ENCODE measurements at places on chromosomes 7 and 10.

DNA sequence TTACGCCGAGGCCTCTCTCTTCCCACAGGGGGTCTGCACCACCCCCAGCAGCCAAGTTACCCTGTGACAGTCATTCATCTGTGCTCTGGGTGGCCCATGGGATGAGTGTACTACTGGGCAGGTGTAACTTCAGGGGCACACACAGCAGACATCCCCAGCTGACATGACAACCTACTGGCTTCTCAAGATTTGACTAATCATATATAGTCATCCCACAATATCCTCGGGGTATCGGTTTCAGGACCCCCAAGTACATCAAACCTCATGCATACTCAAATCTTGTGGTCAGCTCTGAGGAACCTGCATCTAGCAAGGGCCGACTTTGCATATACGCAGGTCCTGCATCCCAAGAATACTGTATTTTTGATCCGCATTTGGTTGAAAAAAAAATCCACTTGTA is 336.9 kb upstream of the C7orf33 start:
- no peak for DNase-seq

DNA sequence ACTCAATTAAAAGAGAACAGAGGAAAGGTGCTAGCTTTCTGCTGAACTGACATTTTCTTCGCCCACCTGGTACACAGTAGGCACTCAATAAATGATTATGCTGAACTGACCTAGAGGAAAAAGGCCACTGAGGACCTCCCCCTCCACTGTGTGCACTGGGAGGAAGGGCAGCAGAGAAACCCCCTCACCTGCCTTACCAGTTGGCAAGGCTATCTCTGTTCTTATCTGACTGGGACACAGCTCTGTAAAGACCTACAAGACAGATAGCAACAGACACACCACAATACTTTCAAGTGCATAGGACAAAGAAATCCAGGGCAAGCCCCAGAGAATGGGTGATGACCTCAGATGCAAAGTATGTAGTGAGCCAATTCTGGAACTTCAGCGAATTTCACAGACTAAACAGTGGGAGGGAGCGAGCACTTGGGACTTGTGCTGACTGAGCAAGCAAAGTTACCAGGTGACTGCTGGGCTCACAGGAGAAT is 30.4 kb downstream of the PDLIM1 start:
- no peak for DNase-seq

DNA sequence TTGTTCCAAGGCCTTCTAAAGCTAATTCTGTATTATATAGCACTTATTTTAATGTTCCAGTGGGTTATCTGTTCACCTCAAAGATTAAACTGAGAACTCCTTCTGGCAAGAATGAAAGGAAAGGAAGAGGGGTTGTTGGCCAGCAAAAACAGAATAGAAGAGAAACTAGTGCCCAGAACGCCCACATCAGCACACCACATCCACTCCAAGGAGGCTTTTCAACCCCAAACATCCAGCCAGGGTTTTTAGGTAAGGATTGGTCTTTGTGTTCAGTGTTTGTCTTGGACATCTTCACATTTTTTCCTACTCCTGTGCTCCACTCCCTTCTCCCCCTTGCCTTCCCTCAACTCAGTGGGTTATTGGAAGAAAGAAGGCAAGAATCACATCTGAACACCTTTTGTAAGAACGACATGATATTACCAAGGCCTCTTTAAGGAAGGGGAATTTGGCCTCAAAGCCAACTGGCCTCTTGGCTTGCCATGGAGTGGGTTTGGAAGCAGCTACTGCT is 55.8 kb downstream of the BICC1 start:
- no peak for DNase-seq

GRCh38 chr7:82494420-82494819 is 50.8 kb upstream of the CACNA2D1 start:
- no peak for DNase-seq

DNA sequence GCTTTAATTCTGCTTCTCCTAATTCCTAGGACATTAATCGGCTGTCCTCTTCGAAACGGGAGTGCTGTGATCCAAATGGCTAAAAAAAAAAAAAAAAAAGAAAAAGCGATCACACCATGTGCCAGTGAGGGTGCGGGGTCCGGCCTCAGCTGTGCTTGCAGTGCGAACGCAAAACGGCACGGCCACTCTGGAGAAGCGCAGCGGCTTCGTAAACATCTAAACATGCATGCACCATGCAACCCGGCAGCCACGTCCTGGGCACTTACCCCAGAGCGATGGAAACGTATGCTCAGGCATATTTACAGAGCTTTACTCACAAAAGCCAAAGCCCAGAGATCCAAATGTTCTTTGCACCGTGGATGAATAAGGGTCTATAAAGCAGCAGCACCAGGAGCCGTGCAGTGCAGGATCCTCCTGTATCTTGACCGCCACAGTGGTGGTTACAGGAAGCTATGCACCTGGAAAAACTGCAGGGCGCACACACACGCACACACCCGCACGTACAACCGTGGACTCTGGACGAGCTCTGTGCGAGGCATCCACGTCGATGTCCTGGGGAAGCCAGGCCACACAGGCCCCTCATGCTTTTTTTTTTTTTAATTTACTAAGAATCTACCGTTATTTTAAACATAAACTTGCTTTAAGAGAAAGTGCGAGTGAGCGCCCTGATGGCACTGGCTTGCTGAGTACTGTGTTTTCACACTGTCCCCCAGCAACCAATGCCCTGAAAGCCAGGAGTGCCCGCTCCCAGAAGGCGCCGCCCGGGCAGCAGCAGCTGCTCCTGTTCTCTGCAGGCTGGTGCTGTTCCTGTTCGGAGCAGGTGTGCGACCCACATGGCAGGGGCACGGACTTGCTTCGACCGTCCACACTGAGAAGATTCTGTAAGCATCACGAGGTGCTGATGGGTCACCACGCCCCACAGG is 25.0 kb downstream of the GPER1 start:
- DNase-seq = no peak

GRCh38 chr7:46349490-46349889 is 428.4 kb upstream of the IGFBP3 start:
- DNase-seq = no peak

DNA sequence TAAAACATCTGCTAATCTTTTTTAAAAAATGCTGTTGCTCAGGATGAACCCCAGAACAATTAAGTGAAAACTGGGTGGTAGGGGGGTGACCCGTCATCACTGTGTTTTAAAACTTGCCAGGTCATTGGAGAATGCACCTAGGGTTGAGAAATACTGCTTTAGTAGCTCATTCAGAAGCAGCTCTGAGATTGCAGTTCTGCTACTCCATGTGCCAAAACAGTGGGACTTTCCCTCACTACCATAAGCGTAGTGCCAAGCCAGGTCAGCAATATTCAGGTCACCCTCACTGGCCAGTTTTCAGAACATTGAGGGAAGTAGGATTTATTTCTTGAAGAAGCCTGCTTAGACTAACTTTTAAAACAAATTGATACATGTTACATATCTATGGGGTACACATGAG is 5.2 kb downstream of the STEAP2 start:
- DNase-seq = no peak

GRCh38 chr10:47078393-47079203 is 167.4 kb downstream of the PTPN20 start:
- DNase-seq = no peak

- DNase-seq = no peak
These were observed 300.0 kb upstream of the SP8 start for GRCh38 chr7:21086688-21087087.

GRCh38 chr10:59363446-59363958 is 1.2 kb upstream of the FAM13C start:
- no peak for DNase-seq

- no peak for DNase-seq
These were observed 56.7 kb downstream of the COL17A1 start for GRCh38 chr10:104028823-104029520.

- no peak for DNase-seq
These were observed 358.7 kb upstream of the MGMT start for GRCh38 chr10:129108378-129108777.

- DNase-seq = peak; percentile 88
These were observed at the start of gene FOXK1 for GRCh38 chr7:4681886-4682620. Gene FOXK1, plus strand, starts transcription at chr7:4682295. Its CDS starts 14 bp downstream, at chr7:4682309.

GRCh38 chr7:6167004-6167551 is 105.3 kb downstream of the CYTH3 start:
- no peak for DNase-seq

GRCh38 chr7:157210682-157211081 is 72.0 kb downstream of the UBE3C start:
- no peak for DNase-seq

DNA sequence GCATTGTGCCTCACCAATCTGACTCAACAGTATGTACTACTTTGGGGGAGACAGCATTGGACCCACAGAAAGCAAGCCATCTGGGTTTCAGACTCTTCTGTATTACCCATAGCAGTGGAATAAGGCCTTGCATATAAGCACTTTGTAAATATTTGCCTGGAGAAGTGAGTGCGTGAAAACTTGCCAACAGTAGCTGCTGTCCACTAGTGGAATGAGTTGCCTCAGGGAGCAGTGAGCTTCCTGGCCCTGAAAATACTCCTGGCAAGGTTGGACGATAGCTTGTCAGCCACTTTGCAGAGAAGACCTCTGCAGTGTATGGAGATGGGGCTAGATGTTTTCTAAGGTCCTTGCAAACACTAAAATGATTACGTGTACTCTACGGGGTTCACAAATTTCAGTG is 21.6 kb downstream of the GARS1 start:
- no peak for DNase-seq

DNA sequence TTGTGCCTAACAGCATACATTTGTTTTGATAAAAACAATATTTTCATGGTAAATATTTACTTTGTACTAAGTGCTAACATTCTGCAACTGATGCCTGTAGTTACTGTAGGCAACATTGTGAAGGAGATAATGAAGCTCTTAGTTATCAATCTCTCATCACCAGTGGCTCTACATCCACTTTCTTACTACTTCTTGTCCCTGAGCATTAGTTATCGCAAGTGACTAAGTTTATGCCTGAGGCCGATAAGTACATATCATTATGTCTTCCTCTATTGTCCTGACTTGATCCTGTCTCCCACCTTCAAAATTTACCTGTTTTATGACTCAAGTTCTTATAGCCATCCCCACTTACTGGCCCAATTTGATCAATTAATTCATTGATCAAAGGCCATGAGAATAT is 63.6 kb downstream of the MACC1 start:
- DNase-seq = no peak

GRCh38 chr7:128954830-128955802 is 17.4 kb downstream of the IRF5 start:
- DNase-seq = no peak

- no peak for DNase-seq
These were observed 36.8 kb downstream of the CLRN3 start for GRCh38 chr10:127855976-127856375.

DNA sequence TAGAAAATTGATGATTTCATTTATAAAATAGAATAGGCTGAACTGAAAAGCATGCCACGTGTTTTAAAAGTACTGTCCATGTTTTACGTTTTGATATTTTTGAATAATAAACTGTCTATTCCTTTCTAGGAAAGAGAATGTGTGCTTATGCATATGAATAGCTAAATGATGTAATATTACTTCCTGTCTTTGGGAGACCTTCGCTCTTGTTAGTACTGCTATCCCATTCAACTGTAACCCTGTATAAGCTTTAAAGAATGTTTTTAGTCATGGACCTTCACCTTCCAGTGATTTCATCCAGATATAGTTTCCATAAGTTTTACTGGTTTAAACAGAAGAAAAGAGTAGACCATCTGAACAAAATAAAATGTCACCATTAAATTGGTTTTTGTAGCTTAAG is 274.4 kb upstream of the SEMA3A start:
- DNase-seq = no peak

GRCh38 chr10:86871563-86872183 is 85.7 kb downstream of the MMRN2 start:
- no peak for DNase-seq

DNA sequence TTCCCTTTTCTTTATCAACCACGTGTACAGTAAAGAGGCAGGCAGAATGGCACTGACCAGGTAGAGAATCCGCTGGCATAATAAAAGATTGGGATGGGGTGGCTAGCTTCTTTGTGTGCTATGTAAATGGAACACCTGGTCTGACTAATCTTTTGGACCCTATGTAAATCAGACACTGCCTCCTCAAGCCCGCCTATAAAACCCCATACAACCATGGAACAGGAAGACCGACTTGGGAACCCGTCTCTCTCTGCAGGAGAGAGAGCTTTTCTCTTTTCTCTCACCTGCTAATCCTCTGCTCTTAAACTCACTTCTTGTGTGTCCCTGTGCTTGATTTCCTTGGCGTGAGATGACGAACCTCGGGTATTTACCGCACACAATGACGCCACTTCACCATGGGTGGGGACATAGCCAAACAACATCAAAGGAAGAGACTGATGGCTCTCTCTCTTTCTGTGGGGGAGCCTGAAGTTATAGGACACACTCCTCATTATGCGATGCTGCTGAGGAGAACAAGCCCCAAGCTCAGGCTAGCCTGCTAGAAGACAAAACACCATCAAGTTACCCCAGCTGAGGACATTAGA is 94.2 kb downstream of the ARL5B start:
- no peak for DNase-seq

- DNase-seq = no peak
These were observed 27.1 kb downstream of the PCGF5 start for GRCh38 chr10:91247360-91248111.

DNA sequence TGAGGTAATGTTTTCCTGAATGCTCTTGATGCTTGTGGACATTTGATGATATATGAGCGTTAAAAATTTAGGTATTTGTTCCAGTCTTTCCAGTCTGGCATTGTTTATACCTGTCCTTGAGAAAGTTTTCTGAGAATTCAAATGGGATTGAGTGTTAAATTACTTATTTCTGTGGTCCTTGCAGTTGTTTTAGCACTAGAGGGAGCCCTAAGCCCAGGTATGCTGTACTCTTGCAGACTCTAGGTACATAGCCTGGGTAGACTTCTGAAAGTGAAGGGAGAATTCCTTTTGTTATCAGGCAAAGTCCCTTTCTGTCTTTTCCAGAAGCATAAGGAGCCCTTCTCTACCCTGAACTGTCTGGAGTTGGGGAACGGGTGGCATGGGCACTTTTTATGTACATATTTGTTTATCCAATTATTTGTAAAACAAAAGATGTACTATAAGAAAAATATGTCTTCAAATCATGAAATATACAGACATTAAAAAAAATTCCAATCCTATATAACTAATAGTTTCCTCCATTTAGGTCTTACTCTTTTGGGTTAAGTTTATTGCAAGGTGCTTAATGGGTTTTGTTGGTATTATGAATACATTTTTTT is 262.1 kb downstream of the ATRNL1 start:
- peak; percentile 14 for DNase-seq

DNA sequence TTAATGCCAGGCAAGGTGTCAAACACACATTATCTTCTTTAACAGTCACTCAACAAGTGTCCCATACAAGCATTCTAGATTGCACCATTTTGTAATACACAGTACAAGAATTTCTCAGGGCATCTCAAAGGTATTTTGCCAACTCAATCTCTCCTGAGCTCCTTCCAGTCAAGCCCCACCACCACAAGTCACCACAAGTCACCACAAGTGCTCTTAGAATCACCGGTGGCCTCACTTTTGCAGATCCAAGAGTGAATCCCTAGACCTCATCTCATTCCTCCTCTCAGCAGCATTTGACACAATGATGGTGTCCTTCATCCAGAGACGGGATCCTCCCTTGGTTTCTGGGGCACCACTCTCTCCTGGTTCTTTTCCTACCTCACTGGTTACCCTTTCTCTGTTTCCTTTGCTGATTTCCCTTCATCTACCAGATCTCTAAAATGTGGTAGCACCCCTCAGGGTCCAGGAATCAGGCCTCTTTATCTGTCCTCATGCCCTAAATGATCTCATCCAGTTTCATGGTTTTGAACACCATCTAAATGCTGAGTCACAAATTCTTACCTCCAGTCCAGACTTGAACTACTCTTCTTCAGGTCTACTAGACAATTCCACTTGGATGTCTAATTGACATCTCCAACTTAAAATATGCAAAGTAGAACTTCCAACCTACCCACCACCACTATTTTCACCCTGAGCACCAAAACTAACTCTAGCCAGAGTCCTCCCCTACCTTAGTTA is 26.9 kb downstream of the VPS41 start:
- DNase-seq = no peak

All from activated naive CD8-positive, alpha-beta T cell treated with anti-CD3 and anti-CD28 coated beads, Interleukin-2, amount 50 U/mL, for 24 hours (primary cell).